ENCODE measurements at places on chromosomes 7 and 10.
A peak's percentile ranks its signal among the peaks of the same experiment; 100 is the strongest.

- DNase-seq = no peak
Measured at GRCh38 chr7:123271231-123271630, 71.5 kb upstream of the SLC13A1 start.

DNA sequence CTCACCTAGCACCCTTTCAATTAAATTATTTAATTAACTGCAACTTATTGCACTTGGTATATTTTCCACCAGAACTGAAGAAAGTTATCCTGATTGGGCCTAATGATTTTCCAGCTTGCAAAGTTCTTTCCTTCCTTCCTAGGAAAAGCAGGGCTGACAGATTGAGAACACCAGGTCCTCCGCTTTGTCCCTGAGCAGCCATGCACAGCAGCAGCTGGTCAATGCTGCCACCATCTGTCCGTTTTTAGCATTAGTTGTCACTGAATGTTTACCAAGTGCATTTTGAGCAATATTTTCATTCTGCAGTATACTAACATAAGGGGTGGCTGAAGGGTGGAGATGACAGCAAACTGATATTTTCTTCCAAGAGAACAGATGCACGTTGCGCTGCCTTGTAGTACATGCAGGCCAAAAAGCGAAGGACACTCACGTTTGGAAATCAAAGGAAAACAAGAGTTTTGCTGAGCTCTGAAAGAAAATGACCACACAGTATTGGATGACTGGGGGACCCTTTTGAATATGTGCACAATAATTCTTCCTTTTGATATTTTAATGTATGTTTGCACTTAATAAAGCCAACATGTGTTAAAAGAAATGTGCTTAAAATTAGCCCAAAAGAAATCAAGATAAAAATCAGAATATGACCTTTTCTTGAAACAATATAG, 248.8 kb upstream of the PTN start:
- peak; percentile 48 for DNase-seq

GRCh38 chr10:123262456-123262855, 108.3 kb downstream of the BUB3 start:
- no peak for DNase-seq

- no peak for DNase-seq
Measured at GRCh38 chr10:16949816-16950215, 132.6 kb upstream of the RSU1 start.

DNA sequence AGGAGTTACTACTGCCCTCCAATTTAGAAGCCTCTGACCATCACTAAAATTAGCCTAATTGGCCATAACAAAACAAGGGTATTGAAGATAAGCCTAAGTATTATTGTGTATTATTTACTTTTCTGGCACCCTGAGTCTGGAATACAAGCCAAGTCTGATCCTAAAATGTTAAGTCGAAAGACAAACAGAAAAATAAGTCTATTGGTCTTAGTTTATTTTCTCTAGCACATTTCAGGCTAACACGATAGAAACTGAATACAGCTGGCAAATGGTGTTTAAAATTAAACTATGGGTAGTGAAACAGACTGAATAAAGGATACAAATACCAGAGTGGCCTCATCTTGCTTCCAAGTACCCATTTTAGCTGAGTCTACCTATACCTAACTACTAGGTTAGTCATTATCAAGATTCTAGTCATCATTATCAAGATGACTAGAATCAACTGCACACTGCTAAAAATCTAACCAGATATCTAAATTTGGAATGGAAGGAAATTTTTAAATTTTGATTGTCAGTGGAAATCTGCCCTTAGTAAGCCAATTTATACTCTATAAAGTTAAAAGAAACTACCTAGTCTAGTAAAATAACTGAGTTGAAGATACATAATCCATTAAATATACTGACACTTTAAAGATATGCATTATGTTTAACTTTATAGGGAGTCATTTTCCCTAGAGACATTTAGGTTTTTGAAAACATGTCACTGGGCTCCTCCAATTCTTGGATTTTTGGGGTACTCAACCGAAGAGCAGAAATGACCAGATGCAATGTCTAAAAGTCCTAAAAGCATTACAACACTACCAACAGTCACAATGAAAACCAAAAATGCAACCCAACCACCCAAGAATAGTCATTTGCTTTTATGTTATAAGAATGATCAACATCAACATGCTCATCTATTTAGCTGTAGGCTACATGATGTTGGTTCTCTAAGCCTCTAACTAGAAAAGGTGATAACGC, 80.9 kb downstream of the NT5C2 start:
- DNase-seq = no peak

- peak; percentile 30 for DNase-seq
Measured at GRCh38 chr7:99829524-99830160, 1.8 kb downstream of the CYP3A43 start.

DNA sequence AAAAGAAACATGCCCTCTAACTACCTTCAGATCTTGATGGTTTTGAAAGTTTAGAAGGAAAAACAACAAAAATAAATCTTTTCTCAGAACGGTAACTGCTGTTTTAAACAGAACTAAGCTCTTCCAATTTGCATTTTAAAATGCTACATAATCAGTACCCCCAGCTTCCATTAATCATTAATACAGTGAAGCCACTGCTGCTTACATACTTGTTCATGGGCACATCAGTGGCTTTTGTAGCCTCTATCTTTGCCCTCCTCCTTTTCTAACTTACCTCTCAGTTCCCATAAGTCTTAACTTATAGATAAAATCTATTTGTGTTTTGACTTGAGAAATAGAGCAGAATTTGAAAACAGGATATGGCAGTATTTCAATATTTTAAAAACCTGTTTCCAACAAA, 109.1 kb downstream of the POLL start:
- no peak for DNase-seq

- no peak for DNase-seq
Measured at GRCh38 chr7:90843472-90843871, 247.4 kb downstream of the CDK14 start.

GRCh38 chr7:1144269-1144771, 15.7 kb downstream of the ZFAND2A start:
- DNase-seq = no peak

Measured in liver (tissue), 10 donors.